Frontal cortex (tissue), 4 donors: ENCODE measurements at places on chromosomes 7 and 10. TPM values are rescaled to one million over a fixed set of nuclear protein-coding genes. Genes with fewer than 3 reads are reported as not detected.

Gene TACC2
- total RNA-seq: 14.7 TPM

Gene HTR7
- total RNA-seq: 14.3 TPM

Gene ELN
- 11.0 TPM for total RNA-seq

Gene PRRT4
- 3.3 TPM for total RNA-seq

Gene CPN1
- not detected for total RNA-seq

Gene BRI3
- 15.9 TPM for total RNA-seq

Gene RTKN2
- 4.5 TPM for total RNA-seq

Gene TCAF1
- 160 TPM for total RNA-seq

Gene TLL2
- 0.82 TPM for total RNA-seq

Gene PNLIPRP2
- total RNA-seq: not detected

Gene VSTM4
- total RNA-seq: 2.4 TPM

Gene RARRES2
- total RNA-seq: 6.9 TPM

Gene LIPF
- total RNA-seq: not detected

Gene ACHE
- 11.0 TPM for total RNA-seq

Gene ERVW-1
- total RNA-seq: not detected

Gene PITX3
- not detected for total RNA-seq

Gene KCNMA1
- total RNA-seq: 27.3 TPM

Gene SAMD9L
- total RNA-seq: 1.6 TPM

Gene GLUD1
- total RNA-seq: 213 TPM

Gene MYOZ1
- 0.41 TPM for total RNA-seq

Gene RBP3
- total RNA-seq: not detected

Gene PILRA
- total RNA-seq: 0.82 TPM

Gene LRRC17
- 15.5 TPM for total RNA-seq

Gene MMP21
- 0.41 TPM for total RNA-seq

Gene TMEM229A
- 1.2 TPM for total RNA-seq

Gene ANKRD1
- not detected for total RNA-seq

Gene SLC26A3
- total RNA-seq: not detected

Gene GJD4
- not detected for total RNA-seq

Gene APBB1IP
- total RNA-seq: 0.82 TPM

Gene TFEC
- total RNA-seq: 0.82 TPM

Gene PNLIPRP1
- not detected for total RNA-seq

Gene NFE2L3
- 9.8 TPM for total RNA-seq

Gene CTAGE4
- total RNA-seq: 0.41 TPM

Gene FZD1
- total RNA-seq: 6.9 TPM

Gene DTX2
- 1.6 TPM for total RNA-seq

Gene RELN
- total RNA-seq: 57.5 TPM

Gene SRRM3
- total RNA-seq: 6.1 TPM

Gene CROT
- 13.0 TPM for total RNA-seq

Gene MBL2
- not detected for total RNA-seq

Gene MKI67
- 1.2 TPM for total RNA-seq

Gene OGA
- 407 TPM for total RNA-seq

Gene PAX4
- not detected for total RNA-seq

Gene CREB5
- 4.5 TPM for total RNA-seq
